ENCODE measurements at places on chromosomes 6 and 20.

DNA sequence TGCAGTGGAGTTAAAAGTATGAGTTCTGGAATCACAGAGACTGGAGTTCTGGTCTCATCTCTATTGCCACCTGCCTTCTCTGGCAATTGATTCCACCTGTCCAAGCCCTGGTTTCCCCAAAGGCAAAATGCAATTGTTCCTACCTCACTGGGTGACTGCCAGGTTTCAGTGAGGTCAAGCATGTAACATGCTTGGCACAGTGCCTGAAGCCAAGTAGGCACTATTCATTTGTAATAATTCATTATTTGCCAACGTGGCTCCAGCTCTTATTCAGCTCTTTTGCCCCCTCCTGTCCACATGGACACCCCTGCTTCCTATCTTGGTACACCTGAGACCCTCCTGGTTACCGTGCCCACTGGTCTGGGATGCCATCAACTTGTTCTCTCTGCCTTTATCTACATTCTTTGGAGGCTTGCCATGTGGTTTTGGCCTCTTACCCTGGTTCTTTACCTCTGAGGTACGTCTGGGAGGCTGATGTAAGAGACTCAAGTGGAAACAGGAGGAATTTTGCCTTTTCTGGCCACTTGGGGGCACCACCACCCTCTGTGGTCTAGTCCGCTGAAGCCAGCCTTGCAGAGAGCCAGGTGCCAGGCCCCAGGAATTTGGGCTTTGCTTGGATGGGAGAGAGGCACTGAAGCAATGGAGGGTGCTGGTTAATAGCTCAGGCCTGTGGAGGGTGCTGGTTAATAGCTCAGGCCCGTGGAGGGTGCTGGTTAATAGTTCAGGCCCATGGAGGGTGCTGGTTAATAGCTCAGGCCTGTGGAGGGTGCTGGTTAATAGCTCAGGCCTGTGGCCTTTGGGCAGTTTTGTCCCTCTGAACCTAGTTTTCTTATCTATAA lies 1.7 kb downstream of the KCNK15 start:
- peak; percentile 79 for DNase-seq

GRCh38 chr6:52522655-52523054 lies 54.2 kb downstream of the TRAM2 start:
- no peak for DNase-seq

GRCh38 chr6:96542702-96543101 lies 20.2 kb upstream of the FHL5 start:
- peak; percentile 52 for DNase-seq

- DNase-seq: no peak
Observed at GRCh38 chr20:41786158-41786557, 168.0 kb upstream of the CHD6 start.

GRCh38 chr6:37106982-37107491 lies 62.9 kb upstream of the PIM1 start:
- DNase-seq: no peak

- no peak for DNase-seq
Observed at GRCh38 chr6:25452031-25452430, 172.9 kb downstream of the CARMIL1 start.

- no peak for DNase-seq
Observed at GRCh38 chr6:157242791-157243190, 80.5 kb downstream of the TMEM242 start.

GRCh38 chr20:24998631-24999445 lies 6.3 kb upstream of the APMAP start:
- no peak for DNase-seq

DNA sequence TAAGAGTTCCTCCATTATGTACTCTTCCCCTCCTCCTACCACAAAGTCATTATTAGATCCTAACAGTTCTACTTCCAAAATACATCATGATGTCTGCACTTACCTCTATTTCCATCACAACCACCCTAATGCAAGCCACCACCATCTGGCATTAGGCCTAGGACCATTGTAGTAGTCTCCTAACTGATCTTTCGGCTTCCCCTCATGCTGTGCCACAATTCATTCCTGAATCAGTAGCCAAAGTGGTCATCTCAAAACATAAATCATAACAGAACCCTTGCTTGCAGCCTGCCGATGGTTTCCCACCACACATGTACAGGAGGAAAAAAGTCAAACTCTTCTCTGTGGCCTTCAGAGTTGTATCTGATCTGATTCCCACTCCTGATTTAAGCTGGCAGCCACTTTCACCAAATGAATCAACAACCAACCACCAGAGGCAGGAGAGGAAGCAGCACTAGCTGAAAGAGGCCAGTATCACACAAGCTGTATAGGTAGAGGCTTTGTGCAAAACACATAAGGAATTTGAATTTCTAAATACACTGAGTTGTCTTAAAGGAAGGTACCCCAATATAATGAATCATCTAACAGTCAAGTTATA lies 26.1 kb downstream of the FAM184A start:
- no peak for DNase-seq

DNA sequence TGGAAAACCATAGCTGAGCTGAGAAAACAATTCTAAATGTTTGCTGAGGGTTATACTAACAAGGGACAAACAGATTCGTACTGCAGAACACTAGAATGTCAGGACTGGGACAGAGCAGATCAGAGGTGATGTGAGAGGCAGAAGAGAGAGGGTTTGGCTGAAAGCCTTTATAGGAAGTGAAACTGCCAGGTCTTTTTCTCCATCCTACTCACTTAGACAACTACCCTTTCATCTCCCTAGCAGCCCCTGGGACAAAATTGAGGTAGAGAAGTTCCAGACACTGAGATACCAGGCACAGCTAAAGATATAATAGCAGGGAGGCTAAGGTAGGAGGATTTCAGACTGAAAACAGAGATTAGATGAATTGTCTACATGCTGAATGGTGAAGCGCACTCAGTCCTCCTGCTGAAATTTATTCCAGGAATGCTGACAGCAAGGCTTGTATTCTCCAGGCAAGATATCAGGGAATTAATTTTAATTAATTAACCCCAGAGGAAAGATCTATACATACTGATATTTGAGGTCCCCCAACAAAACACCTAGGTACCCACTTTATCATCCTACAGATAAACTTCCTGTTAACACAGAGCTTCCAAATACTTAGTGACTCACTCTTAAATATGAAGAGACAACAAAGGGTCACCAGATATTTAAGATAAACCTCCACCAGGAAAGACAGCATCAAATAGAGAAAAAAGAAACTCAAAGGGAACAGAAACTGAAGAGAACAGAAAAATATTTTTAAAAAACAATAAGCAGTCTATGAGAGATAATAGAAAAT lies 12.6 kb upstream of the EIF2S2 start:
- no peak for DNase-seq

GRCh38 chr20:25584905-25585704 lies at the start of gene NINL:
TSS of gene NINL (minus strand) at chr20:25585531. CDS start at chr20:25526587, 58,944 bp downstream.
- DNase-seq: peak; percentile 17

- DNase-seq: no peak
Observed at GRCh38 chr6:47294990-47295389, 14.7 kb downstream of the TNFRSF21 start.

GRCh38 chr6:32940656-32941213 lies at the start of gene HLA-DMB:
TSS of gene HLA-DMB (minus strand) at chr6:32941028. CDS start at chr6:32940807, 221 bp downstream.
- peak; percentile 74 for DNase-seq

- no peak for DNase-seq
Observed at GRCh38 chr6:71468841-71469700, 180.5 kb downstream of the OGFRL1 start.

- DNase-seq: no peak
Observed at GRCh38 chr20:33322456-33322855, 39.4 kb downstream of the BPIFB1 start.

GRCh38 chr6:46010771-46011170 lies 4.9 kb downstream of the CLIC5 start:
- no peak for DNase-seq

DNA sequence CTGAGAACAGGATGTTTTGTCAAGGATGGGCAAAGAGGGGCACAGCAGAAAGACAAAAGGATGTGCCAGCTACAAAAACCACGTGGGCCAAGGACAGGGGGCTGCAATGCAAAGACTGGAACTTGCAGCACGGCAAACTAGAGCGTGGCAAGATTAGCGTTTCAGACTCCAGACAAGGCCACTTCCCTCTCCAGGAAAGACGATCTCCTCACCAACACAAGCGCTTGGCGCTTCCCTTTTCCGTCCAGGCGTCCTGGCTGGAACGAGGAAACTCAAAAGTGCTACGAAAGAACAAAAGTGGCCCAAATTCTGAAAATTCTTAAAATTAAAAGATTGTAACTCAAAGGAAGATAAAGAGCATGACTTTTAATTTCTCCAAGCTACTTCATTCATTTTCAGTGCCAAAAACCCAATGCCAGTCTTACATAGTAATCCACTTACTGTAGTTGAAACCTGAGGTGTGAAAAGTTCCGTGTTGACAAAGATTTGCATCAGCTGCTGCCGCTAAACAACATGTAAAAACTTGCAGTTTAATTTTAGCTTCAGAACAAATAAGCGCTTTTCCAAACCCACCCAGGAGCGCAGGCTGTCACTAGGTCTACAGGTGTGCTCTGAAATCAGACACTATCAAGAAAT lies 207.1 kb upstream of the RREB1 start:
- DNase-seq: no peak

DNA sequence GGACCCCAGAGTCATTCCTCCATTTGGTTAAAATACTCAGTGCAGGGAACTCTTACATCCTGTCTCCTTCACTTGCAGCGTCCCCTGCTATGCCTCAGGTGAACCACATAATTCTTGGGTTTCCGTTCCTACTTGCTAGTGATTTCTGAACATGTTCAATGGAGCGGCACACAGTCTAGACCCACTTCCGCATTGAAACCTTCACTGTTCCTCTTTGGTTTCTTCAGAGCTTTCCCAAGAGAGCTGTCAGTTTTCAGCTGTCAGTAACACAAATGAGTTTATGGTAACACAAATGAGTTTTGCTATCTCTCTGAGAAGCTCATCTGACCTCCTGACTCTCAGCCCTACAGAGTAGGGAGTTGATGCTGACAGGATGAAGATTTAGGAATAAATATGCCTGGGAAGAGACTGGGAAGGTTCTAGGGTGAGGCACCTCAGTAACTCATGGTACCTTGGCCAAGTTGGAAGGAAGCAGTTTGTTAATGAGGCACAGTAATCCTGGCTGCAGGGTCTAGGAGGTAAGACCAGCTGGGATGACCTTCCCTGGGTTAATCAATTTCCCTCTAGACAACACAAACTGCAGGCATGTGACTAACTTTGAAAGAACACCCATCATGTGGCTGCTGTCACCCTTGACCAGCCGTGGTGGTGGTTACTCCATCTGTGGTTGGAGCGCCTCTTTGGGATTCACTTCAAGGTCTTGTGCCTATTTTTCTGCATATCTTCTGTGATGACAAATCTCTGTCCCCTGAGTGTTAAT lies 5.4 kb downstream of the SYS1 start:
- DNase-seq: no peak

- no peak for DNase-seq
Observed at GRCh38 chr20:58092871-58093270, 135.6 kb downstream of the ANKRD60 start.

- no peak for DNase-seq
Observed at GRCh38 chr6:15522026-15522425, 140.8 kb downstream of the DTNBP1 start.

DNA sequence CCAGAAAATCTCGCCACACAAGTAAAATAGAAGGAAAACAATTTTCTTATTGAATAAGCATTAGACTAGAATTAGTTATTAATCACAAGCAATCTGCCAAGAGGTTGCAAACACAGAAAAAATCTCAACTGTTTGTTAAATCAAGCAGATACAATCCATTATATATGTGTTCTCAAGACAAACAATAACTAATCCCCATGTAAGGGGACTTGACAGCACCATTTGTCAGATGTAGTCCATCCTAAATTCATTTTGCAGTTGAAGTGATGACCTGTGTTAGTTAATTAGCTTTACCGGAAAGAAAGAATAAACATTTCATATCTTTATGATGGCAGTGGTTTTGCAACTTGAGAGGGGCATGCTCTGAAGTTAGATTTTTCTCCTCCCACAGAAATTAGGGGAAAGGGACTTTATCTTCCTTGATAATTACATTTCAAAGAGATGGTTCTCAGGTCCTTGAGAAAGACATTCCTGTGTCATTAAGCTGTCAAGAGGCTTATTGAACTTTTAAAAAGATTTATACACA lies 1588.0 kb downstream of the GRIK2 start:
- DNase-seq: no peak

DNA sequence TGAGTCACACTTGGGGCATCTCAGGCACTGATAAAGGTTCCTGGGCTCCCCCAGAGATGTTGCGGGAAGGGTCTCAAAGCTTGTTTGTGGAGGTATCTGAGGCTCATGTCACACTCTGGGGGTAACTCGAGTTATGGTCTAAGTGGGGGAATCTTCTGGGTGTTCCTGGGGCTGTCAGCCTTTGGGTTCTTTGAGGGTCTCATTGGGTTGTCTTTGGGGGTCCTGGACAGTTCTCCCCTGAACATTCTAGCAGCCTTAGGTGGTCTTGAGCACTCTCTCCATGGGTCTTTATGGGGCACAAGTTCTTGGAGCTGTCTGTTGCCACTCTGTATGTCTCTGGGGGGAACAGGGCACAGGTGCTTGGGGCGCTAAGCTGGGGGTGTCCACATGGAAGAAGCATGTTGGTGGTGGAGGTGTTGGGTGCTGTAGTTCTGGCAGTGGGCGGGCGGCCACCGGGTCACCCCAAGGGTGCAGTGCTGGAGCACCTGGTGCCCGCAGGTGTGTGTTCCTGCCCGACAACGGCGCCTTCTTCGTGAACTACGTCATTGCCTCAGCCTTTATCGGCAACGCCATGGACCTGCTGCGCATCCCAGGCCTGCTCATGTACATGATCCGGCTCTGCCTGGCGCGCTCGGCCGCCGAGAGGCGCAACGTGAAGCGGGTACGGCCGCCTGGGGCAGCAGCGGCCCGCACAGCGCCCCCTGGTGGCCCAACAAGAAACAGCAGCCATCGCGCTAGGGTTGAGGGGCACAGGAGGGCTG lies 7.1 kb upstream of the CAPN11 start:
- DNase-seq: peak; percentile 82

DNA sequence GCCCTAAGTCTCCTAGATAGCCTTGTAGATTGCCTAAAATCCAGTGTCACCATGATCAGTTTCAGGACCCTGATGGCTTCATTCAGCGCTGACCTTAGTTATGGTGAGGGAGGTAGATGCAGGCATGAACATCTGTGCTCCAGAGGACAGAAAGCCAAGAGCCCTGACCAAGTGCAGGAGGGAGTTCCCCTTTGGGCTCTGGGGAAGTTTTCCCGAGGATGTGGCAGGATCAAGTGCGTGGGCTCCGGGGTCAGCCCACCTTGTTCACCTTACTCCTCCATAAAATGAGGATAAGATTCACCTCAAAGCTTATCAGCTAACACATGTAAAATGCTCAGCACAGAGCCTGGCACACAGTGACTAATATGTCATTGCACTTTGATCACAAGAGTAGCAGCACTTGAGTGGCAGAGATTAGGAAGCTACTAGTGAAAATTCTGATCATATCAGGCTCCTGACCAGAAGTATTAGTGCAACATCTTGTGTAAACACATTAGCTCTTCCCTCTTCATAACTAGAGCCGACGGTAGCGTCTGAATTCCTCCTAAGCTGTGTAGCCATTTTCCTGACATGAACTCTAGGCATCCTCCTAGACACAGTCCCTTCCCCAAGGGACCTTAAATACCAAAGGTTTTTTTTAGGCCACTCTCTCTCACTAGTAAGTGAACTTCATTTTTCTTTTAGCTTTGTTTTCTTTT lies 125.2 kb downstream of the SULF2 start:
- DNase-seq: peak; percentile 21

GRCh38 chr6:85322446-85323105 lies 127.3 kb upstream of the NT5E start:
- no peak for DNase-seq

All from hematopoietic multipotent progenitor cell treated with erythropoietin and hydrocortisone succinate and interleukin-3 and kit ligand, for 8 days (in vitro differentiated cells).